ENCODE measurements at places on chromosomes 7 and 10.

- no peak for DNase-seq
Observed at GRCh38 chr7:94367949-94368348, 26.7 kb upstream of the COL1A2 start.

DNA sequence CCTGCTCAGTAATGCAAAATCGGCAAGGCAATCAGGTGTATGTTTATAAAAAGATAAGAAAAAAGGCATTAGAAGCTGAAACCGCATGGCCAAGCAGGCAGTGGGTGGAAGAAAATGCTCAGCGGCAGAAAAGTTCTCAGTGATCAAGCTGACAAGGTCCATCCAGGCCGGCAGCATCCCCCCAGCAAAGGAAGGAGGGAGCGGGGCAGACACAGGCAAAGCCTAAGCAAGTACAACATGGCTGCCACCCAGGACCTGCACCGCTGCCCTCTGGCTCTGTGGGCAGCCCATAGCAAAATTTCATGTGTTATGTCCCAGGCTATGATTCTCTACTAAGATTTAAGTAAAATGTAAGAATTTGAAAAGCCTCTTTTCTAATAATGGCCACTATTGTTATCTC, 45.4 kb downstream of the MRPS24 start:
- DNase-seq, result no peak

DNA sequence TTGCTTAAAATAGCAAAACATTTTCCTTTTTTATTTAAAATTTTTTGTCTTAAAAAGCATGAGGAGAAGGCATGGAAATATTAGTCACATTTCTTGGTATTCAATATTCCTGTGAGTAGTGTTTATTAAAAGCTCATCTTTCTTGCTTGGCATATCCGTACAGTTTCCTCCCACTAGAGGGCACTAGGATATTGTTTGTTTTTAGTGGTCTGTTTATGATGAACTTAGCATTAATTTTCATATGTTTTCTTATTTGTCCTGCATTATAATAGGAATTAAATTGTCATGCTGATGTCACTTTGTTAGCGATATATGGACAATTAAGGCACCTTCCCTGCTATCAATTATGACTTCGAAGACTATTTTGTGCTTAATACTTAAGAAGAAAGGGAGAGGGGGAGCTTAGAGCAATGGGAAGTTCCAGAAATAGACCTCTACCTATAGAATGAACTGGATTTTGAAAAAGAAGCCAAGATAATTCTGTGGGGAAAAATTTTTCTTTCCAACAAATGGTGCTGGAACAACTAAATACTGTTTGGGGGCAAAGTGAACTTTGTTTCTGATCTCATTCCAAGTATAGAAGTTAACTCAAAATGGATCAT, 91.0 kb upstream of the STRIP2 start:
- DNase-seq, result no peak

DNA sequence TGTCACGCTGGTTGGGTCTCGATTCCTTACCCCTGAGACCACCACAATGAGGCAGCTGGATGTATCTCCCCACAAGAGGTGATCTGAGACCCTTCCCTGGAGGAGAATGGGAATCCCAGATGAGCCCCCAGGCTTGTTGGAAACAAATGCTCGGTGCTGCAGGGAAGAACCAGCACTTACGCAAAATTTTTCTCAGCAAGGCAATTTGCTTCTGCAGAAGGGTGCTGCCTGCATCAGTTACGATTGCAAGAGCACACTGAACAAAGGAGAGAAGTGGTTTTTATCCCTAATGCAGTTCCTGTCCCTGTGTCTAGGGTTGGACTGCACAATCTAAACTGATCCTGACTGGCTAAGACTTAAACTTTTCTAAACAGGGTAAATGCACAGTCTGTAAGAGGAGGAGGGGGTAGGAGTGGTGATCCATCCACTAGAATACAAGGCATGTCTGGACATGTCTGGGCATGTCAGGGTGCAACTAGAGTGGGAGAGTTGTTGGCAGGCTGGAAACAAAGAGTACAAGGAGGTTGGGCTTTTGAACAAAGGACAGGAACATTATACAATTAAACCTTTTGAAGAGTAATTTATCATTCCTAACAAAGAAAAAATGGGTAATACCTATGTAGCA, 114.9 kb upstream of the FAM3C start:
- no peak for DNase-seq

GRCh38 chr7:12389089-12389700, 14.5 kb downstream of the VWDE start:
- no peak for DNase-seq

DNA sequence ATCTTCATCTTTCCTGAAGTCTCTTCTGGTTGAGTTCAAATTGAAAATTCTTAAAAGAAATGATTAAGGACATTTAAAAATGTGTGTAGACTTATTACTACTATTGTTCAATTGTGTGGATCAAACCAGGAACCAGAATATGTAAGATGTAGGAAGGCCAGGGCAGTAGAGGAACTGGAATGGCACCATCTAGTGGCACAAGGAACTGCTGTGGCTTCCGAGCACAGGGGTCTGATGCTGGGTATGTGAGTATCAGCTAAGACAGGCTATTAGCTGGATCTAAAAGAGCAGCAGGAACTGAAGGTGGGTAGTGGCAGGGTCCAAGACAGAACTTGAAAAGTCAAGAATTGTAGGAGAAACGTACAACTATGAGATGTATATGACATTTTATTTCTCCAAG, 247.3 kb downstream of the SEMA3A start:
- DNase-seq, result no peak

DNA sequence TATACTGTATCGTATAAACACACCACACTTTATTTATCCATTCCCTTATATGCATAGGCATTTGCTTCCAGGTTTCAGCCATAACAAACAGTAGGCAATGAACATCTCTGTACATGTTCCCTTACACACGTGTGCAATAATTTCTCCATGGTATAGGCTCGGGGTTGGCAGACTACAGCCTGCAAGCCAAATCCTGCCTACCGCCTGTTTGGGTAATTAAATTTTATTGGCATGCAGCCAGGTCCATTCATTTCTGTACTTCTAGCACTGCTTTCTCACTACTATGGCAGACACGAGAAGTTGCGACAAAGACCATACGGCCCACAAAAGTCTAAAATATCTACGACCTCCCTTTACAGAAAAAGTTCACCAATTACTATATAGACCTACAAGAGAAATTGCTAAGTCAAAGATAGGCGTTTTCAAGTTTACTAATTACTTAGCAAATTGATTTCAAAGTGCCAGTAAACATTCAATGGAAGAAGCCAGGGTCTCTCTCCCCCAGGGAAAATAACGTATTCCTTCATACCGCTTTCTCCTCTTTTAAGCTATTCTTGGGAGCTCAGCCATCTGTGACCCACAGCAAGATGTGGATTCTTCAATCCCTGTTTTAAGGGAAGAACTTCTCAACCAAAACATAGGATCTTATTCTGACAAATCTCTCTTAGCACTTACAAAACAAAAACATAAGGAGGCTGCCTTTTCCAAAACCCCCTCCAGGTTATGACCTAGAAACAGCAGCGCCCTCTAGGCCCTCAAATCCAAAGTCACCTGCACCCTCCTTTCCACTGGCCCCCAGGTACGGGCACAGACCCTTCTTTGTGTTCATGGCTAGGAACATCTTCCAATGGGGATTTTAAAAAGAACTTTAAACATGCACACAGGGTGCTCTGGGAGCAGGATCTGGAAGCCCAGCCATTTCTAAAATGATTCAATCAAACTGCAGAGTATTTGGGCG, 100.5 kb downstream of the FGFR2 start:
- DNase-seq, result no peak

DNA sequence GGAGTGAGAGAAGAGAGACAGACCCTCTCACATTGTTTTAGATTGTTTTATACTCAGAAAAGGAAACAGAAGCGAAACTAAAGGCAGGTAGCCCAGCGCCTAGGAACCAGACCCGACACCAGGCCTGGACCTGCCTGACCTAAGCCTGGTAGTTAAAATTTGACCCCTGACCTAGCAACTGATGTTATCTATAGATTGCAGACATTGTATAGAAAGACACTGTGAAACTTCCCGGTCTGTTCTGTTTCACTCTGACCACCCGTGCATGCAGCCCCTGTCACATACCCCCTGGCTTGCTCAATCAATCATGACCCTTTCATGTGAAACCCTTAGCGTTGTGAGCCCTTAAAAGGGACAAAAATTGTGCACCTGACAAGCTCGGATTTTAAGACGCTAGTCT, 31.6 kb downstream of the VIPR2 start:
- no peak for DNase-seq

DNA sequence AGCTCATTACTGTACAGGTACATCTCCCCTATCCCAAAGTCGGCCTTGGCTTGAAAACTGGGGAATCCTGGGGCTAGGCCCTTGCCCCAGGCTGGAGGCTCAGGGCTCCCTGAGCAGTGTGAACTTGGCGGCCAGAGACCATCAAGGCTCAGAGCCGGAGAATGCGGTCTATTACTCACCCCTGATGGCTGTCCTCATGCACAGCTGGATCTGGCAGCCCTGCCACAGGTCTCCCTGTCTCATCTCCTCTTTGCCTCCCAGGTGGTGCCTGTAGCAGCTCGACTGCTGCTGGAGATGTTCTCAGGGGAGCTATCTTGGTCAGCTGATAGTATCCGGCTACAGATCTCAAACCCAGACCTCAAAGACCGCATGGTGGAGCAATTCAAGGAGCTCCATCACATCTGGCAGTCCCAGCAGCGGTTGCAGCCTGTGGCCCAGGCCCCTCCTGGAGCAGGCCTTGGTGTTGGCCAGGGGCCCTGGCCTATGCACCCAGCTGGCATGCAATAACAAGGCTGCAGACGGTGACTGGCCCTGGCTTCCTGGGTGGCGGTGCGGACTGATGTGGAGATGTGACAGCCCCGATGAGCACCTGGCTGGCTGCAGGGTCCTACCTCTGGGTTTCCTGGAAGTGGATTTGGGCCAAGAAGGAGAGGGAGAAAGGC, 10.7 kb downstream of the IRF5 start:
- DNase-seq, result no peak

DNA sequence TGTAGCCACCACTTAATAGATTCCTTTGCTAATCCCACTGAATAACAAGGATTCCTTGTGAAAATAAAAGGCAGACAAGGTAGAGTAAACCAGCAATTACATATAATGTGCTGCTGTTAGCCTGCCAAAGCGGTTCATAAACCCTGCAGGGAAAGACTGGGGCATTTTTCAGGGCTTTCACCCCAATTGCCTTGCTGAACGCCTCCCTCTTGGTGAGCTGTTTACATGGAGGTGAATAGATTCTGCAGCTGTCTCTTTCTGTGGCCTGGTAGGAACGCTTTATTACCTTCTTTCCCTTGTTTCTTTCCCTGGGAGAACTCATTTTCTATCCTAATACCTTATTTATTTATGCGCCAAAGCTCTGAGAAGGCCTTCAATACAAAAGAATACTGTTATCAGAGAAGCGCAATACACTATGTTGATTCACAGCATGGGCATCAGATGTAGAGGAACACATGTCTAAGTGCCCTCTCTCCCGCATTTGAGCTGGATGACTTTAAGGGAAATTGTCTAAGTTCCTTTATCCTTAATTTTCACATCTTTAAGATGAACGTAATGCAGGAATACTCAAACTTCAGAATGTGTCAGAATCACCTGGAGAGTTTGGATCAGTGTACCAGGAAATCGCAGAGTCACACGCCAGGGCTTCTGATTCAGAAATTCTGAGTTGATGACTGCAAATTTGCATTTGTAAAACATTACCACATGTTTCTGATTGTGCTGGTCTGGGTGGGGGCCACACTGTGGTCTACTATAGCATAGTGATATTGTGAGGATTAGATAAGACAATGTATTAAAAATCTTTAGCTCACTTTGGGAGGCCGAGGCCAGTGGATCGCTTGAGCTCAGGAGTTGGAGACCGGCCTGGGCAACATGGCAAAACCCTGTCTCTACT, 1203.8 kb downstream of the SORCS3 start:
- DNase-seq, result no peak

- DNase-seq, result no peak
Observed at GRCh38 chr7:45384499-45384898, 189.7 kb upstream of the ADCY1 start.

DNA sequence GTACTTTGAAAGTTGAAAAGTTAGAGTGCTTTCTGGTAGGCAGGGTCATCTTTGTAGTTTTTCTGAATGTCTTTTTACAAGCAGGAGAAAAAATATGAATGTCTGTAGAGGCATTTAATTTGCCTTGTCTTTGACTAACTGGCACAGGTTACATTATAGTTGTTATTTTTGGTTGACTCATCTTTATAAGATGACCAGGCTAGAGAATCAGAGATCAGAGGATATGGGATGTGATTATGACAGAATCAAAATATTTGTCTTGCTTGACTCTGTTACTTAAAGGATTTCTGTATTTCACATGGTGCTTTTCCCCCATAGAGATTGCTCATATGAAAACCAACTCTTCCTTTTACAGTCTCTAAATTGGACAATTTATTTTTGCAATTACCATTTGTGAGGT, 2.4 kb downstream of the ZMYND11 start:
- no peak for DNase-seq

- DNase-seq, result no peak
Observed at GRCh38 chr10:119087271-119087882, 6.8 kb upstream of the EIF3A start.

DNA sequence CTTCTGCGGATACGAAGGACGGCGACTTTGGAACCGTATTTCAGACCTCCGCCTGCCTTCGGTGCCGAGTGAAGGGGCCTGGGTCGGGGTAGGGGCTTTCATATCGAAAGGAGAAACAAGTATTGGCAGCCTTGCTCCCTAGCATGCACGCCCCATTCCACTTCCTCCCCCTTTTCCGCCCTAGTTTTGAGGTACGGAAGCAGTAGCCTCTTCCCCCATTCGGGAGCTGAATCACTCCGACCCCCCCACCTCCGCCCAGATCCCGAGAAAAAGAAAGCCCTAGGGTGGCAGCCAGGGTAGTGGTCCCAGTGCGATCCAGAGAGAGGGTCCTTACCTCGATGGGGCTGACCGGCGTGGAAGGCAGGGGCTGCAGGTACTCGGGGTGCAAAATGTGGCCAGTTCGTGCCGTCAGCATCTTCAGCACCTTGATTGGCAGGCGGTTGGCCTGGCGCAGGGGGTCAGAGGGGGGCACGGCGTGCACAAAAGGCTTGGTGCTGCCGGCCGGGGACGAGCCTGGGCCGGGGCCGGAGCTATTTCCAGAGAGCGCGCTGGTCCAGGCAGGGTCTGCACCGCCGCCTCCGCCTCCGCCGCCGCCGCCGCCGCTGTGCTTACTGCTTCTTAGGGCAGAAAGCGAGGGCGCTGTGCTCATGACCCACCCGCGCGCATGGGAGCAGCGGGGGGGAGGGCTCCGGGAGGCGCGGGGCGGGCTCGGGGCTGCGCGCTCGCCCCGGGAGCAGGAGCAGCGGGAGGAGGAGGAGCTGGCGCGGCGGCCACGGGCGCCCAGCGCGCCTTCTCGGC, 594 bp downstream of the ZNF503 start:
- peak; percentile 88 for DNase-seq

- no peak for DNase-seq
Observed at GRCh38 chr7:34895202-34895601, 142.1 kb downstream of the DPY19L1 start.

GRCh38 chr7:41735206-41735605, 32.3 kb upstream of the INHBA start:
- DNase-seq, result no peak

GRCh38 chr10:88538048-88538447, 45.1 kb downstream of the RNLS start:
- no peak for DNase-seq

- no peak for DNase-seq
Observed at GRCh38 chr7:87206361-87206760, 13.2 kb downstream of the TMEM243 start.

GRCh38 chr7:75572396-75572795, 80.3 kb downstream of the SPDYE5 start:
- DNase-seq, result no peak

GRCh38 chr10:53833908-53834307, 967.1 kb downstream of the PCDH15 start:
- DNase-seq, result no peak

Measured in osteocyte (in vitro differentiated cells).